ENCODE measurements at places on chromosomes 16 and 17.

GRCh38 chr17:41595585-41595984 is 8.9 kb upstream of the KRT14 start:
- no peak for DNase-seq

- DNase-seq: no peak
Observed at GRCh38 chr16:56708525-56709442, 21.1 kb upstream of the NUP93 start.

GRCh38 chr17:74096456-74096855 is 107.0 kb upstream of the RPL38 start:
- no peak for DNase-seq

DNA sequence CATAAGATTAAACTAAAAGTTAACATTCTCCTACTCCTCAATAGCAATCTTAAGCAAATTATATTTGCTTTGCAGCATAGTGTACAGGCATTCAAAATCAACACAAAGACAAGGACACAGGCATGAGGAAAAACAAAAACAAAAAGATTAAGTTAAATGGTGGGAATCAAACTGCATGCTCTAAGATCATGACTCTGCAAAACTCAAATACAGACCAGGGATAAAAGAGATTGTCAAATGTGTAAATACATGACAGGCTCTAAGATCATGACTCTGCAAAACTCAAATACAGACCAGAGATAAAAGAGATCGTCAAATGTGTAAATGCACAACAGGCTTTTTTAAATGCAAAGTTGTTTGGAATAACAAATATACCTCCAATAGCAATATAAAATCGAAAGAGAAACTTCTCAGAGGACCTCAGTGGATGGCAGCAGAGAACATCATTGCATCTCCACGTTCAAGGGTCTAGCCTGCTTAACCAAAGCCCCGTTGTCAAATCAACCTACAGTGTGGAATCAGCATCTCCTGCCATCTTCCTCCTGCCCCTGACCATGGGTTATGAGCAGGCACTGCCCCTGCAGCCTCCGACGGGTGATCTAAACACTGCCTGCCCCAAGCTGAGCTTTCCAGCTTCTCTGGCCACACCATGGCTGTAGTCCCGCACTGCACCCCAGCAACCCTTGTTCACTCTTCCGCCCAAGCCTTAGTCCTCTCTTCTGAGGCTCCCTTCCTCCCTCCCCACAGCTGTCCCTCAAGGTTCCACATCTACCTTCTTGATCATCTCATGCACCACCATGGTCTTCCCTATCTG is 446.1 kb downstream of the SOX9 start:
- no peak for DNase-seq

DNA sequence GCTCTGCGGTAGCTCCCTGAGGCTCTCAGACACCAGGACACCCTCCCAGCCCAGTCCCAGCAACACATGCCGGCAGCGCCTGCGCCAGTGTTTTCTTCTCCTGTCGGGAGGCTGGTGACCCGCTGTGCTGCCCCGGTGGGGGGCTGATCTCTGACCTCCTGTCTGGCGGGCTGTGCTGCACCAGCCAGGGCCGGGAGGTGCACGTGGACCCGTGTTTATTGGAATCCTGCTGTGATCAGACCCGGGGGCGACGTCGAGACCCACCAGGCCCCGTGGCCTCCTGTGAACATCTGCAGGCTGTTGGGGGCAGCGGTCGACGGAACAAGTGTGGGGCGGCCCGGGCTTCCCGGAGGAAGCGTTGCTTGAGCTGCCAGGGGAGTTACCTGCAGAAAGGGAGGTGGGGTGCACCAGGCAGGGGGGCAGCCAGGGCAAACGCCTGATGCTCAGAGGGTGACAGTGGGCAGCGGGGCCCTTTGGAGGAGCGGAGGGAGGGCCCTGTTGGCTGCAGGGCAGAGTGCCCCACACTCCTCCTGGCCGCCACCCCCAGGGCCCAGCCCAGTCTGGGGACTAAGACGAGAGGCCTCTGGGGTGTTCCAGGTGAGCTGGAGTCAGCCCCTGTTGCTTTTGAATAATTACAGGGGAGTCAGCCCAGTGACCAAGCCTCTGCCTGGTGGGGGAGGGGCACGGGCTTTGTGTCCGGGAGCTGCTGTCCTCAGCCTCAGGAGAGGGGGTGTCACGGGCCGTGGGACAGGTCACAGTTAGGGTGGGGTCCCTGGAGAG is 2.3 kb upstream of the SSTR5 start:
- DNase-seq: no peak

DNA sequence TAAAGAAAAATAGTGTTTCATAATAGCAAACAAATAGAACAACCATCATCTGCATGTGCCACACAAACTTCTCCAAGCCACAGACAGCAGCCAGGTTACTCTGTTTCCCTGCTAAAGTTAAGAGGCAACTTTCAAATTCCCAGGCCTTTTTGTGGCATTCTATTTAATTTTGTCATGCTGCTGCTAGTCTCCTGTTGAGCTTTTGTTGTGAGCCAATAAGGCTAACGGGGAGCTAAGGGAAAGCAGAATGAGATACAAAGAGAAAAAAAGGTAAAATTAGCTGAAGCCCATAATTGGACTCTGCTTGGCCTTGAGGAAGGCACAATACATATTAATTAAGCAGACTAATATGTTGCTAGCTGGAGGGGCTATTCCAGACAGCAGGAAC is 74.7 kb upstream of the GNAO1 start:
- DNase-seq: no peak

- no peak for DNase-seq
Observed at GRCh38 chr17:55299162-55299838, 34.5 kb downstream of the HLF start.

DNA sequence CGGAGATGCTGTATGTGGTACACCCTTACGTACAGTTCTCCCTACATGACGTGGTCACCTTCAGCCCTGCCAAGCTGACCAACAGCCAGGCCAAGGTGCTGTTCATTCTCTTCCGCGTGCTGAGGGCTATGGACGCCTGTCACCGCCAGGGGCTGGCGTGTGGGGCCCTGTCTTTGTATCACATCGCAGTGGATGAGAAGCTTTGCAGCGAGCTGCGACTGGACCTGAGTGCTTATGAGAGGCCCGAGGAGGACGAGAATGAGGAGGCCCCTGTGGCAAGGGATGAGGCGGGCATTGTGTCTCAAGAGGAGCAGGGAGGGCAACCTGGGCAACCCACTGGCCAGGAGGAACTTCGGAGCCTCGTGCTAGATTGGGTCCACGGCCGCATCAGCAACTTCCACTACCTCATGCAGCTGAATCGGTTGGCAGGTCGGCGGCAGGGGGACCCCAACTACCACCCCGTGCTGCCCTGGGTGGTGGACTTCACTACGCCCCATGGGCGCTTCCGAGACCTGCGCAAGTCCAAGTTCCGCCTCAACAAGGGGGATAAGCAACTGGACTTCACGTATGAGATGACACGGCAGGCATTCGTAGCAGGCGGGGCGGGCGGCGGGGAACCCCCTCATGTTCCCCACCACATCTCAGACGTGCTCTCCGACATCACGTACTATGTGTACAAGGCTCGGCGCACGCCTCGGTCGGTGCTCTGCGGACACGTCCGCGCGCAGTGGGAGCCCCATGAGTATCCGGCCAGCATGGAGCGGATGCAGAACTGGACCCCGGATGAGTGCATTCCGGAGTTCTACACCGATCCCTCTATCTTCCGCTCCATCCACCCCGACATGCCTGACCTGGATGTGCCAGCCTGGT is 1.4 kb downstream of the WDR81 start:
- no peak for DNase-seq

DNA sequence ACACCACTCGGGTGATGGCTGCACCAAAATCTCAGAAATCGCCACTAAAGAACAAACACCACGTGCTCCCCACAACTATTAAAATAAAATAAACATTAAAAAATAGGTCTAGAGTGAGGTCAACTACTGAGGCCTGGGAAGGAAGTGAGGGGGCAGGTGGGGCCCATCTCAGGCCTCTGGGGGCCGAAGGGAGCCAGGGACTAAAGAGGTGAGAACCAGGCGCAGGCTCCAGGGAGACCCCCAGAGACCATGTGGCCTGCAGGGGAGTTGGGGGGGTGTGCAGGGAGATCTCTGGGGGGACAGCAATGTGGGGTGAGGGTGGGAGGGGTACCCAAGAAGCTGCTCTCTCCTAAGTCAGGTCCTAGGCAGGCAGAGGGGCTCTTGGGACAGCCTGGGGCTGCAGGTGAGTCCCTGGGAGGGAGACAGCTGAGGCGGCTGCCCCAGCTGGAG is 111.3 kb upstream of the SMURF2 start:
- no peak for DNase-seq

- no peak for DNase-seq
Observed at GRCh38 chr17:3740611-3741073, 16.9 kb downstream of the HASPIN start.

- no peak for DNase-seq
Observed at GRCh38 chr16:58077796-58078195, 51.4 kb downstream of the CFAP20 start.

DNA sequence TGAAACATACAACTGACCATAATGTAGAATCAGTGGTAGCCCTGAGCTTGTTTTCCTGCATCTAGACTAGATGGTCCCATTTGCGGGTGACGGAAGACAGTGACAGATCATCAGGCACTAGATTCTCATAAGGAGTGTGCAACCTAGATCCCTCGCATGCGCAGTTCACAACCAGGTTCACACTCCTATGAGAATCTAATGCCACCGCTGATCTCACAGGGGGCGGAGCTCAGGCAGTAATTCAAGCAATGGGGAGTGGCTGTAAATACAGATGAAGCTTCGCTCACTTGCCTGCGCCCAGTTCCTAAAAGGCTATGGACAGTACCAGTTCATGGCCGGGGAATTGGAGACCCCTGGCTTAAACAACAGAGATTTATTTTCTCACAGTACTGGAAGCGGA is 656.3 kb downstream of the HS3ST4 start:
- DNase-seq: no peak

- peak; percentile 79 for DNase-seq
Observed at GRCh38 chr17:49022391-49022941, 25.3 kb downstream of the IGF2BP1 start.

DNA sequence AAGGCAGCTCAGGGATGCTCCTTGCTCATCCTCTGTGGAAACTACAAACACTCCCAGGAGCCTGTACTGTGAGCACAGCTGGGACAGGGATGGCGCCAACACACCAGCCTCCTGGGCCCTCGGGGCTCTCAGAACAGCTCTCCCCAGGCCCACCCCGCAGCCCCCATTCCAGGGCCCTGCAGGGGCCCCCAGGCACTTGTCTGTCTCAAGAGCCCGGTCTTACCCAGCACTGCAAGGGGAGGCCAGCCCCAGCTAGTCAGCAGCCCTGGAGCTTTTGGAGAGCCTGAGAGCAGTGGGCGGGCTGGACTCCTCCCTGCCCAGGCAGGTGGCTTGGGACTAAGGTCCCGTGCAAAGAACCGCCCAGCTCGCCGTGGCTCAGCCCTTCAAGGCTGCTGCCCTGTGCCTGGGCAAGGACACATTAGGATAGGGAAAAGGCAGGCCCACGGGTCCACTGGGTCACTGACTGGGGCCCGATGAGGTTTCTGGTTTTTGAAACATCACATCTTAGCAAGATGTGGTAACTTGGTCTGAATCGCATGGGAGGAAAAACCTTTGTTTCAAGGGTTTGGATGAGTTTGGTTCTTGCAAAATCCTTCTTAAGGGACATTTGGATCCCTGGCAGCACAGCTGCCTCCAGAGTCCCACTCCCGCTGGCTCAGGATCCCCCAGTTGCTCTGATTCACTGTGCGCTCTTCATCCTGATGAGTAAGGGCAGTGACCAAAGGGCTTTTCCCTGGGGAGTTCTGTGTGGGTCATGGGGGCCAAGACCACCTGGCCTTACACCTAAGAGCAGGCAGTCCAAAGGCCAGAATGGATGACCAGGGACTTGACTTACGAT is 2.8 kb downstream of the DNASE1L2 start:
- DNase-seq: no peak

GRCh38 chr17:81164371-81165245 is 699 bp upstream of the PVALEF start:
- DNase-seq: no peak

DNA sequence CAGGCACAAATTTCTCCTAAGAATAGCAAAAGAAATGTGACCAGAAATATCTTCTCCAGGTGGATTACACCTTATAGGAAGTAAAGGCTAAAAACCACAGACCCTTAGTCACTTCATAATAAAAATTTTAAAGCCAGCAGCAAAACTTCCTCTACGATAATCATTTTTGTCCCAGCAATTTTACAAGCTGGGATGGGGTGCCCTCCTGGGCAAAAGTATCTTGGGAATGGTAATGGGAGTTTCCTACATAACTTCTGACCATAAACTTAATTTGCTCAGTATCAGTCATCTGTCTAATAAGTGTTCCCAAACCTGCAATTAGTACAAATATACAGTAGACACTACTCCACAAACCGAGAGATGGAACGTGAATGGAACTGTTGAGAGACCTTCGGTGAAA is 3.0 kb downstream of the PHF12 start:
- DNase-seq: no peak

DNA sequence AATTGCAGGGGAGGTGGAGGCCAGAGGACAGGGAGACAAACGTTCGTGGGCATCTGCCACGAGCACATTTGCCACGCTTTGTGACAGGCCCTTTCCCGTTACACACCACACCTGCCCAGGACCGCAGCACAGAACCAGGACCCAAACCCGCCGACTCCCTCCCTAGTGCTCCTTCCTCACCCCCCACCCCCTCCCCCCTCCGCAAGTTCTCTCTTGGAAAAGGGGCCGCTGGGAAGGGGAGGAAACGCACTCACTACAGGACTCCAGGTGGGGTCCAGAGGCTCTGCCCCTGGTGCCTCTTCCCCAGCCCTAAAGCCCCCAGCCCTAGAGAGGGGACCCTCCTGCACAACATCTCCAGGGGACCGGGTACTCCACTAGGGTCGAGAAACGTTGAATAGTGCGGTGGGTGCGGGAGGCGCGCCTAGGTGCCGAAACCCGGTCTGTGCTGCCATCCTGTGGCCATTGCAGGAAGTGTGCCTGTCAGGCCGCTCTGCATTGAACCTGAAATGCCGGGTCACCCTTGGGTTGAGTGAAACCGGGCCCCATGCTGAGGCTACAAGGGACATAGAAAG is 21.9 kb upstream of the EIF1 start:
- DNase-seq: peak; percentile 86
